Epithelial cell of alveolus of lung (primary cell): ENCODE measurements at places on chromosomes 7 and 10. TPM values are rescaled to one million over a fixed set of nuclear protein-coding genes. Genes with fewer than 3 reads are reported as not detected.

Gene ADCY1
- total RNA-seq, result 0.16 and 0.52 TPM in 2 replicates

Gene ZNF107
- 2.2 and 4.3 TPM in 2 replicates for total RNA-seq

Gene NPC1L1
- 0.24 TPM in 1 of 2 replicates, not detected in the other for total RNA-seq

Gene LRRC4
- total RNA-seq, result 0.16 TPM in 1 of 2 replicates, not detected in the other

Gene EGR2
- total RNA-seq, result 1.8 and 23.9 TPM in 2 replicates

Gene FGFR2
- 0.52 TPM in 1 of 2 replicates, not detected in the other for total RNA-seq

Gene TUBB8
- total RNA-seq, result under 0.01 TPM in 1 of 2 replicates, not detected in the other
